ENCODE measurements at places on chromosomes 5 and 9.
A peak's percentile ranks its signal among the peaks of the same experiment; 100 is the strongest.

DNA sequence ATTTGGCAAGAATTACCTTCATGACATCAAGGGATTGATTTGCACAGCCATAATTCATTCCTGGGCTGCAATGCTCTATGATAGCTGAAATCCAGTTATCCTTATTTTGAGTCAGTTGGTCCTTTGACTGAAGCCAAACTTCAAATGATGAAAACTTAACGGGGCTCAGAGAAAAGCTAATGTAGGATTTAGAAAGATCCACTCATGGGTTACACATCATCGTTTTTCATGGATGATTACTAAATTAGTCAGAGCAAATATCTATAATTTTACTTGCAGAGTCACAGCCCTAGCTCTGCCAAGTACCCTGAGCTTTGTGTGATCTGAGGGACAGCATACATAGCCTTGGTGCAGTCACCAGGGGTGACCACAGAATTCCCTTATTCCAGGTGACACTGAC is 27.3 kb upstream of the MUSK start:
- DNase-seq, result no peak

GRCh38 chr9:74846766-74847165 is 41.0 kb downstream of the TRPM6 start:
- DNase-seq, result no peak

DNA sequence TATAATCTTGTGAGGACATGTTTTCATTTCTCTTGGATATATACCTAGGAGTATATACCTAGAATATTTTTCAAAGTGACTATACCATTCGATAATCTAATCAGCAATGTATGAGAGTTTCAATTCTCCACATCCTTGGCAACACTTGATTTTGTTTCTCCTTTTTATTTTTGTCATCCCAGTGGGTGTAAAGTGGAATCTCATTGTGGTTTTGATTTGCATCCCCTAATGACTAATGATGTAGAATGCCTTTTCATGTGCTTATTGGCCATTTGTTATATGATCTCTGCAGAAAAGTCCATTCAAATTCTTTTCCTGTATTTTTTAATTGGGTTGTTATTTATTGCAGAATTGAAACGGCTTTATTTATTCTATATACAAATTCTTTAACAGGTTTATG is 15.2 kb downstream of the ZCCHC9 start:
- DNase-seq, result no peak

DNA sequence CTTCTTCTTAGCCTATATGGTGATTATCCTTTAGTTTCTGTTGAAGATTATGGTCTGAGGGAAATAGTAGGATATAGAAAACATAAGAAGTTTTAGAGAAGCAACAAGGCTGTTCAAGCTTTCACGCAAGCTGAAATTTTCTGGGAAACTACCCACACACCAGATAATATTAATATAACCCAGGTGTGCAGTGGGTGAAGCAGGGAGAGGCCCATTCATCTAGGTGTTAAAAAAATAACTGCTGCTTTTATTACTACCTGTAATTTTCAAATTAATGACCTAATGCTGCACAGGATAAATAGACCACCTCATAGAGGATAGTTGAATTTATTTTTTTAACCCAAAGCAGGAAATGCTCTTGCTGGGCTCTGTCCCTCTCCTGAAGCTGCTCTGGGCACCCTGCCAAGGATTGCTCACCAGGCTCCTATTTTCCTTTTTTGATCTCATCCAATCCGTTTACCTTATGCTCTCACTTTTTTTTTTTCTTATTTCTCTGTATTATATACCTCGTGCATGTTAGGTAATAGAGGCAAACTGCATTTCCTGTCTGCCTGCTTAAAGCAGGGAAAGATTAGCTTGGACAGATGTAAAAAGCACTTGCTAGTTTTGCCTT is 124.3 kb upstream of the SLC12A2 start:
- peak; percentile 96 for DNase-seq

- no peak for DNase-seq
Observed at GRCh38 chr9:133035669-133036068, 4.9 kb downstream of the GTF3C5 start.

- DNase-seq, result peak; percentile 81
Observed at GRCh38 chr9:129027224-129027684, 877 bp downstream of the SH3GLB2 start.

- peak; percentile 16 for DNase-seq
Observed at GRCh38 chr9:132702254-132702653, 32.0 kb downstream of the GTF3C4 start.

GRCh38 chr5:96680759-96681470 is 18.7 kb downstream of the CAST start:
- no peak for DNase-seq

DNA sequence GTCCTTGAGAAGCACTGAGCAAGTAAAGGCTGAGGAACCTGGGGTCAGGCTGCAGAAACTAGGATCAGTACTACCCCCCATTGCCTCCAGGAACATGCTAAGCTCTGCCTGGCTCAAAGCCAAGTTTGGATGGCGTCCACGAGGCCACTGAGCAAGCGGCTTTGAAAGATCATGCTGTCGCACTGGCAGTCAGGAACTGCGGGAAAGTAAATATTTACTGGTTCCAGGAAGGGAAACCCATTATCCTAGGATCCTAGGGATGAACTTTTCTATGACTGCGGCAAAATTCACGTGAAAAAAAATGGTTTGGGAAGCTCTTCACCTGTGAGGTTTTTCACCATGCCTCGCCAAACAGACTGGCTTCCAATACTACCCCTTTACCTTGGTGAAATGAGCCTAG is 75.3 kb upstream of the PJA2 start:
- DNase-seq, result peak; percentile 98

DNA sequence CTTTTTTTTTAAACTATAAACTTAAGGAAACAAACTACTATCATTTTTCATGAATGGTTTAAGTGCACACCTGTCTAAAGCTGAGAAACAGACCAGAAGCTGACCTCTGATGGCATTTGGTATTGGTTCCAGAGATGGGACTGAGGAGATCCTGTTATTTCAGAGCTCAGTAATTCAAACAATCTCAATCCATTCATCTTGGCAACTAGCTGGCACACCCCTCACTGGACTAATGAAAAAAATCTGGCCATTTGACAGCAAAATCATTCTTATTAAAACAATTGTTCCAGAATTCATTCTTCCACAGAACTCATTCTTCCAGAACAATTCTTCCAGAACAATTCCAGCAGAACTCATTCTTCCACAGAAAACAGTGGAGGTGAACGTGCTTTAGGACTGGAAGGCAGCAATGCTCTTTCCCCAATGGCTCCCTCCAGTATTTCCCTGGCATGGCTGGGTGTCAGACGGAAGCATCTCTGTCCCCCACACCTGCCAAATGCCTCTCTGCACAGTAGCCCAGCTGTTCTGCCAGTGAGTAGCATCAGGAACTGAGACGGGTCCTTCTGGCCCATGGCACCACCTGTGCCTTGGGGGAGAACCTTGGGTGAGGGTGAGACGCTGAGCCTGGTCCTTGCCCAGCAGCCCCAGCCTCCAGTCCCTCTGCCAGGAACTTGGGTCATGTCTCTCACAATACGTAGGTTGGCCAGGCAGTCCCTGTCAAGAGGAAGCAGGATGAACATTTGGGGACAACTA is 87.5 kb upstream of the EQTN start:
- DNase-seq, result no peak

DNA sequence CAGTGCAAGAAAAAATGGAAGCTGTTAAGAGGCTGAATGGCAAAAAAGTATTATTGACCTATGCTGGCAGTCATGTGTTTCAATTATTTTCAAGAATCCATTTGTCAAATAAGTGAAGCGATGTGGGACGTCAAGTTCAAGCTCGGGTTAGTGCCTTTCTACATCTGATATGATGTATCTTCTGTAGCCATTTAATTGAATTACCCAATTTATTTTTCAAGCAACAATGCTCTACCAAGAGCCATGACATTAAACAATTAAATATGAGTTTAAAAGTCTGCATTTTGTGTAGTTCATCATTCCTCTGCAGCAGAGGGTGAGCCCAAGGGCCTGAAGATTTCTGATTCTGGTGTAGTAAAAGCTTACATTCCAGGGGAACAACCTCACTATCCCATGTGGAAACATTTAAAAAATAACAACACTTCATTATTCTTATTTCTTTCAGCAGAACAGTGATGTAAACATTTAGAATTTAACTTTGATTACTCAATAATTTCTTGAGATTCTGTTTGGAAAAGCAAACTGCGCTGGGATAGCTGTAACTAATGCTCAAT is 619.7 kb upstream of the ARRDC3 start:
- DNase-seq, result peak; percentile 19

GRCh38 chr9:81652058-81652687 is 37.2 kb downstream of the TLE1 start:
- no peak for DNase-seq

GRCh38 chr5:56433039-56433617 is 200.0 kb upstream of the ANKRD55 start:
- DNase-seq, result no peak

DNA sequence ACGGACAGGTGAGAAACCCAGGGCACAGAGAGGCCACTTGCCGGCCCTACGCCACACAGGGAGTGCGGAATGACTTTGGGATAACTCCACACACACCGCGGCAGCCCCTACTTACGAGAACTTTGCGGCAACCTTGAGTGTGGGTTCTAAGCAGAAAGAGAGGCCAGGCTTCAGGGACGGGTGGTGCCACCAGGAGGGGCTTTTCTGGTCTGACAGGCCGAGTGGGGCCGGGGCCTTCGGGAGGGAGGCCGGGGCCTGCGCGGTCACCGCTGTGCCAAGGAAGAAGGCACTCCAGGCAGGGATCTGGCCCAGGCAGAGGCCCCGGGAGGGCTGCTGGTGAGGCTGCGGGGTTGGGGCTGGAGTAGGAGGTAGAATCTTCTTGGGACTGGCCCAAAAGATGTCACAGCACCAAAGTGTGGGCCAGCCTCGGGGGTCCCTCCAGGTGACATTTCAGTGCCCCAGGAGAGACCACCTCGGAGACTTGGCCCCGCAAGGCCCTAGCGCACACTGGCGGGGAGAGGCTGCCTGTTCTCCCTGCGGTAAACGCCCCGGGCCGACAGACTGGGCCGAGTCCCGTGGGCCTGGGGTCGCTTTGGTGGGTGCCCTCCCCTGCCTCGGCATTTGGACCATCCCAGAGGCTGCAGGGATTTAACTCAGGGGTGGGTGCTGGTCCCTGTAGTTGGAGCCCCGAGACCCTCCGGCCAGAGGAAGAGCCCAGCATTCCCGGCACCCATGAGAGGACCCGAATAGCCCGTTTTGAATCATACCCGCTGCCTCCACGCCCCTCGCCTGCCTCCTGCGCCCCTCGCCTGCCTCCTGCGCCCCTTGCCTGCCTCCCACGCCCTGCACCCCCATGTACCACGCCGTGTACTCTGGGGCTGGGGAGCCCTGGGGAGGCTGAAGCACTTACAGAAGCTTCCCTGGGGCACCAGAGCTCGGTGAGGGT is 9.0 kb upstream of the RNU6ATAC start:
- no peak for DNase-seq

- no peak for DNase-seq
Observed at GRCh38 chr5:142326480-142326938, 1.7 kb upstream of the SPRY4 start.

DNA sequence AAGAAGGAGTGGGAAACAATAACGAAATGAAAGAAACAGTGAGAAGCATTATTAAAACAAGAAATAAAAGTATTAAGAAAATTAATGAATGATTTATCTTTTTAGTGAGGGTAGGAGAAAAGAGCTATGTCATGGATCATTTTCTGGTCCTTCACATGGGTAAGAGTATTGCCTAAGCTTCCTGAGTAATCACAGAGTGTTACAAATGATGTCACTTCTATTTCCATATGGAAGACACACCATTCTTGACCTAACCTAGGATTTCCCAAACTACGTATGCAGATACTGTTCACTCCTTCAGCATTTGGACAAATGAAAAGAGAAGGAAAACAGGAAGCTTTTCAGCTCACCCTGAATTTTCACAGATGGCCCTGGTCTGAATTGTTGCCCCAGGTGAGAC is 3.3 kb upstream of the TSLP start:
- DNase-seq, result no peak

Data from NCI-H69 (cell line).